ENCODE measurements at places on chromosomes 6 and 20. TPM values are rescaled to one million over a fixed set of nuclear protein-coding genes. Genes with fewer than 3 reads are reported as not detected.

The ZSCAN23 gene
- 1.0 TPM for total RNA-seq

DNA sequence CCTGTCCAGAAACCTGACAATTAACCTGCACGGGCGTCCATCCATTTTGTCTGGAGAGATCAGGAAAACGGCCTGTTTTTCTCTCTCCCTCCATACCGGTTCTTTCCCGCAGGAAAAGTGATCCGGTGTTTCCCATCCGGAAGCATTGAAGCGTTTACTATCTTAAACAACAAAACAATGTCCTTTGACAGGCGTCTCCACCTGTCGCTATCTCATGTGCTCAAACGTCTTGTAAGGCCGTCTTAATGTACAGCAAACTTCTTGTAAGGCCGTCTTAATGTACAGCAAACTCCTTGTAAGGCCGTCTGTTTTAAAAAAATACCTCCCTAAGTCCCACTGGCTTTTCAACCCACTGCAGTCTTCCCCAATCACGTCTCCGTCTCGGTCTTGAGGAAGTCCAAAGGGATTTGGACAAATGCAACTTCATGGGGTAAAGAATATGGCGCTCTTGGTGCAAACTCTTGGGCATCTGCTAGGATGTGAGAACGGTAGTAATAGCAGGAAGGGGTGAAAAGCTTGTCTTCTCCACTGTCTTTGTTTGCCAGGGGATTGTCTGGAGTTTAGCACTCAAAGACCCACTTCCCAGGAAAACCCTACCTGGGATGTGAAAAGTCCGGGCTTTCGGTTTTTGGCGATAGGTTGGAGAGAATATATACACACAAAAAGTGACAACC, 29.9 kb upstream of the TRIM27 start:
- no peaks in the 10 kb centered on the region for H3K36me3 ChIP-seq
- H3K27ac ChIP-seq: no peak overlapping the region
- no peak for DNase-seq
- H3K4me1 ChIP-seq: peaks cover 14% of the 10 kb centered on the region

The HSD17B8 gene
- 15.0 TPM for total RNA-seq

The BMP7 gene
- total RNA-seq: 4.6 TPM

The B3GAT2 gene
- not detected for total RNA-seq

All from esophagus muscularis mucosa (tissue), 4 donors.